ENCODE measurements at places on chromosomes 3 and 15.
A peak's percentile ranks its signal among the peaks of the same experiment; 100 is the strongest.

- DNase-seq: peak; percentile 85
These were observed 626 bp upstream of the PTPRG start for GRCh38 chr3:61560517-61561373.

GRCh38 chr3:13174803-13175135, 101.5 kb upstream of the IQSEC1 start:
- no peak for DNase-seq

GRCh38 chr3:122349171-122349570, 24.1 kb downstream of the CSTA start:
- no peak for DNase-seq

GRCh38 chr3:161508852-161509477, 12.4 kb downstream of the OTOL1 start:
- DNase-seq: no peak

DNA sequence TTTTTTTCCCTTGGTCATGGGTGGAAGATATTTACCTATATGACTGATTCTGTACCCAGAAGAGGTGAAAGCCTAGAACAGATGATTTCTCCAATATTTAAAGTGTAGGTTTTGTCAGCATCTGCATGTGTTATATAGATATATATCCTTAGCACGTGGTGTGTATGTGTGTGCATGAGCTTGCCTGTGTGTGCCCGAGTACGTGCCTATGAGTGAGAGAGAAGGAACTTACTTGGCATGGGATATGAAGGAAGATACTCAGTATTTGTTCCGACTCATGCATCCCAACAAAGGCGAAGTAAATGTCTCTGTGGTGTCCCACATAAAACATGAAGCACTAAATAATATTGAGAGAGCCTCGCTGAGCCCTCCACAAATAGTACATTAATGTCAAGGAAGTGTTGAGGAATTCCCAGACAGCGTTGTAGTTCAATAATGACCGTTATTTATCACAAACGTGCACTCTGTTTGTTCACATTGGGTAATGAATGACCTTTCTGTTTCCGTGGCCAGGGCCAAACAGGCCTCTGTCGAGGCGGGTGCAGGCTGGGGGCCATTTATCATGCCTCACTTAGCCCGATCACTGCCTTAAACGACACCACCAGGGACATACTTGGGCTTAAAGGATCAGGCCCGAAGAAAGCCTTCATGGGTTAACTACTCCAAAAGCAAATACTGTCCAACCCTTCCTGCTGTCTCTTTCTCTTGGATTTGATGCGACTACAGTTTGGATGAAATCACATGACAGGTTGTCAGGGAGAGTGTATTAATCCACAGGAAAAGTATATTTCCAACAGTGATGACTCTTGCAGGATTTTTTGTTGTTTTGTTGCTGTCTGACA, 267.7 kb downstream of the PTPRG start:
- DNase-seq: no peak

DNA sequence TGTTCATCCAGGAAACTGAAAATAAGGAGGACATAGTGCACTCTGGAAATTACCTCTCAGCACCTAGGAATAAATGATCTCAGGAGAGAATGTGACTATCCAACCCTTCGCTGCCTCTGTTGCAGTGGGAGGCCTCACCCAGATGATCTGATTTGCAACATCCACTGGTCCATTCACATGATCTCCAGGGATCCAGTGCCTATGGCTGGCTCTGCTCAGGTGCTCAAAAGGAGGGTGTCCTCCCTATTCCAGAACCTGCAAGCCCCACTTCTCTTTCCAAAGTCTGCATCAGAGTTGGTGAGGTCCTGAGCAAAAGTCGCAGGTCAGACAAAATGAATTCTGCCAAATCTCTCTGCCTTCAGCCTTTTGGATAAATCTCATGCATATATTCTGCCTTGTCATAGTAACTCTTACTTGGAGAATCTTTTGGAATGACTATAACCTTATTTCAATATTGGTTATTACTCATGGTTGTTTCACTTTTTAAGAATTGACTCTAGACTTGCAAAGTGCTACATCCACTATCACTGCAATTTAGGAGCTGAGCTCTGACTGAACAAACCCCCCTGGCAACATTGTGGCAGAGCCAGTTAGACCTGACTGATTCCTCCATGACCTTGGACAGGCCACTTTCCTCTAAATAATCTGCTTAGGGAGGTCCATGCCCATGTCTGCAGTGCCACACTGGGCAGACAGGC, 295.1 kb downstream of the EPHB1 start:
- DNase-seq: no peak

- no peak for DNase-seq
These were observed 17.0 kb downstream of the ACAP2 start for GRCh38 chr3:195425849-195426248.

DNA sequence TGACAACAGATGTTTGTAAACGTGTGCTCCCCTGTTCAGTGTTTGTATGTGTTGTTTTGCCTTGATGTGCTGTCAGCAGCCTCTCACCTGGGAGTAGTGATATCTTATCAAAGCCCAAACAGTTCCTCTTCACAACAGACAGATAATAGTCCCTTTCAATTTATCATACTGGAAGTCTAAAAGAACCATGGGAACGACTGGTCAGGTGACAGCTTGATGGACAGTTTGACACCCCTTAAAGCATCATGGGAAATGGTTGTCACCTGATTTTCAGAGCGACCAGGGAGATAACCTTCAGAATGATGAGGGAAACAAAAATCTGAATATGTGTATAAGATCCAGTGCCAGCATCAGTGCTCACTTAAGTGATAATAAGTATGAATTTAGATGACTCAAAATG, 146.3 kb upstream of the SOX2 start:
- DNase-seq: no peak

GRCh38 chr15:92495446-92495845, 101.8 kb downstream of the ST8SIA2 start:
- no peak for DNase-seq

- DNase-seq: peak; percentile 65
These were observed 1.3 kb downstream of the AP2M1 start for GRCh38 chr3:184175981-184176376.

DNA sequence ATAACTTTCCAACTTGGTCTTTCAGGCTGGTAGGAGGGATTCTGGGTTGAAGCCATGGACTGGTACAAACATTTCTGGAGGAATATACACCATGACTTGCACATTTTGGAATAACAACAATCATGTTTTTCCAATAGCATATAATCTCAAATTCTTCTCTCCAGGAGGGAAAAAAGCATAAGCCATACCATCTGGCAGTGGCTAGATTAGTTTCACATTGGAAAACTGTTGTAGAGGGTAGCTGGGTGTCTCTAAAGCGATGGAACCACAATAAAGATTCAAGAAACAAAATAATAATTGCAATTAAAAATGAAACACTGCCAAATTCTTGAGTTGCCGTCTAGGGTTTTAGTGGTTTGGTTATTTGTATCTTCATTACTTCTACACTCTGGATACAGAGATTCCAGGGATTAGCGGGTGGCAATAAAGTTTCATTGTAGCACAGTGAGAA, 278.5 kb upstream of the RASGRP1 start:
- DNase-seq: peak; percentile 81

GRCh38 chr3:23623844-23624243, 181.9 kb upstream of the UBE2E1 start:
- DNase-seq: peak; percentile 19

GRCh38 chr15:25700916-25701315, 162.2 kb downstream of the ATP10A start:
- no peak for DNase-seq

DNA sequence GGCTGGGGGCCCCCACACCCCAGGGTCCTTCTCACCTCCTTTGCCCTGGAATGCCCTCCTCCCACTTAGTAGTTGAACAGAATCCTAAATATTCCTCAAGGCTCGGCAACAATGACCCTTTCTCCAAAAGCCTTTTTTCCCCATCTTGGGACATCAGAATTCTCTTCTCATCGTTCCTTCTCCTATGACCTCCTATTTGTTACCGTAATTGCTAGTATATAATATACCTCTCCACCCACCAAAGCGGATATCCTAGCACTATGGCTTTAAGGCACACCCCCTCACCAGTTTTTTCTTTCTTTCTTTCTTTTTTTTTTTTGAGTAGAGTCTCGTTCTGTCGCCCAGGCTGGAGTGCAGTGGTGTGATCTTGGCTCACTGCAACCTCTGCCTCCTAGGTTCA, 16.8 kb downstream of the HDAC11 start:
- no peak for DNase-seq

DNA sequence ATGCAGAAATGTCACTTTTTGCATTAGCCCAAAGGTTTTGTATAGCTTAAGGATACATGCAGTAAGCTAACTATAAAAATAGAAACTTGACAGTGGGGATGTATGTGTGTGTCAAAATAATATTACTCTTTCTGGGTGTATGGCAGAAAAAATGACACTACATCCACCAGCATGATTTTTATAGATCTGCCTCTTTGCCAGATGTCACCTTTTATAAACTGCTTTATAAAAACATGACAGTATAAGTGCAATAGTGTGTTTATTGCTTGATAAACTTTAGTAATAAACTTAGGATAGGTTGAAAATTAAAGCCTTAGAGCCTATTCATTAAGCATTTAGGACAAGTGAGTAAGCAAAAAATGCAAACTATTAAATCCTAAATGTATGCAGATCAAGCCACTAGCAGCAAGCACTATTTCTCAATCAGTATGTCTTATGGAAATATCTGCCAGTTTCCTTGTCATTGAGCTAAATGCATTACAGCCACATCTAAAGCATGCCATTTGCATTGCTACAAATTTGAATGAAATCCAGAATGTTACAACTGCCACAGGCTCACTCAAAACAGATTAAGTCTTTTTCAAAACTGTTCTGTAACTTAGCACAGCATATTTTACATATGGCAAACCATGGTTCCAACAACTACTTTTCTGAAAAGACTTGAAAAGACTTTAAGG, 935.0 kb downstream of the FHIT start:
- peak; percentile 85 for DNase-seq

DNA sequence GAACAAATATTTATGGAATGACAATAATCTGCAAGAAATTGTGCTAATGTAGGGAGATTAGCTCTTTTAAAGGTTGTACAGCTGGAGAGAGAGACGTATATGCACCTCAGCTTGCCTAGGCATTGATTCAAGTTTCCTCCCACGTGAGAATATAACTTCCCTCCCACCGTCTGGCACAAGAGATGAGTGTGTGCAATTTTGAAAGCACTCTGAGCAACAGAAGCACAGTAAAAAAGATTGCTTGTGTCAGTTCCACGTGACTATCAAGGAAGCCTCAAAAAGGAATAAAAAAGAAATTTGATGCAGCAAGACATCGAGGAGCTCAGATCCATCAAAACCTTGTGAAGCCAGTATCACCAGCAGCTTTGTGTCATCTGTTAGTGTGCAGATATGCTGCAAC, 435.3 kb downstream of the TUSC7 start:
- DNase-seq: peak; percentile 40

GRCh38 chr15:68525815-68526214, 53.0 kb upstream of the CORO2B start:
- no peak for DNase-seq

GRCh38 chr3:175093748-175094147, 234.6 kb downstream of the NAALADL2 start:
- no peak for DNase-seq

DNA sequence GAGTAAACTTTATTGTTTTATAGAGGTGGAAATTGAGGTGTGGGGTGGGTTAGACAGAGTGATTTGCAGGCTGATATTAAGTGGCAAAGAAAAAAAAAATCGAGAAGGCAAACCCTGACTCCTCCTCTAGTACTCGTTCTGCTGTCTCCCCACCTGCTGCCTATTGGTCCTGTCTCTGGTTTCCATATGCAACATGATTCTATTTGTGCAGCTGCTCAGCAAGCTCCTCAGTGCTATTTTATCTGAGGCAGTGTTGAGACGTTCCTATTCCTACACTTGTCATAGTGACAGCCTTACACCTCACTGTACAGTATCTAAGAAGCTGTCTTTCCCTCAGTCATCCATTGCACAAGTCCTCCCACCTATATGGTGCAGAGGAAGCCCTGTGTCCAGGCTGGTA, 45.1 kb downstream of the RSL24D1 start:
- no peak for DNase-seq

DNA sequence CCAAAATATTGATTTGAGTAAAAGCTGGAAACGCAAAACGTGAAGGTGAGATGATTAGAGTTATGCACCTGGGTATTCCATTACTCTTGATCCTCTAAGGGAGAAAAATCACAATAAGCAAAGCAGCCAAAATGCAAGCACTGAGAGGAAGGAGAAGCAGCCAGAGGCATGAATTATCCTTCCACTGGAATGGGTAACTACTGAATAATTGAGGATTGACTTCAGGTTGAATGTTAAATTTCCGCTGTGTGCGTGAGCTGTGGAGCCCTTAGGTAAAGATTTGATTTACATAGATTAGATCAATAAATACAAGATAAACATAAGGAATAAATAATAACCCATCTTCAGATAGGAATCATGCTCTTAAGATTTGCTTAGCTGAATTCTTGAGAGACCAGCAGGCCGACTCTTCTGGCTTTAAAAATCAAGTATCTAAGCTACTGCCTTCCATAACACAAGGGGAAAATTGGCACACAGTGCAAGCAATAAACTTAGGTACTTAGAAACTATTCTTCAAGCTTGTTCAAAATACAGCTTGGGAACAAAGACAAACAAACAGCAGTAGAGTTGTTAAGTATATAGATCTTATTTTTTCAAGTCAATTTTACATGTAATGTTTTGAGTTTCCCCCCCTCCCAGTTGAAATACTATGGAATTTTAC, 1459.5 kb downstream of the ZPLD1 start:
- DNase-seq: no peak

DNA sequence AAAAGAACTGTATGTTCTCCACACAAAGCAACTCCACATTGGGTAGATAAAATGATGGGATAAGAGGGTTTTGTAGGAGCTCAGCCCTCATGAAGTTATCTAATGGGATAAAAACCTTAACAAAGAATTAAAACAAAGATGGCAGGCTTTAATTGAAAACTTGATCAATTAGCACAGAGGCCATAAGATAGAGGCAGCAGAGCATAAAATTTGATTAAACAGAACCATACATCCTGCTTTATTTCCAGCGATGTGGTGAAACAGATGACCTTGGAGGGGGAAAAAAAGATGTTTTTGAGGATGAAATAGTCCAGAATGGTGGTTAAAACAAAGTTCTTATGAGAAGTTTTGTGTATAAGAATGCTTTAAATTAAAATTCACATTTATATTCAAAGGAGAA, 130.9 kb upstream of the ALCAM start:
- DNase-seq: no peak

DNA sequence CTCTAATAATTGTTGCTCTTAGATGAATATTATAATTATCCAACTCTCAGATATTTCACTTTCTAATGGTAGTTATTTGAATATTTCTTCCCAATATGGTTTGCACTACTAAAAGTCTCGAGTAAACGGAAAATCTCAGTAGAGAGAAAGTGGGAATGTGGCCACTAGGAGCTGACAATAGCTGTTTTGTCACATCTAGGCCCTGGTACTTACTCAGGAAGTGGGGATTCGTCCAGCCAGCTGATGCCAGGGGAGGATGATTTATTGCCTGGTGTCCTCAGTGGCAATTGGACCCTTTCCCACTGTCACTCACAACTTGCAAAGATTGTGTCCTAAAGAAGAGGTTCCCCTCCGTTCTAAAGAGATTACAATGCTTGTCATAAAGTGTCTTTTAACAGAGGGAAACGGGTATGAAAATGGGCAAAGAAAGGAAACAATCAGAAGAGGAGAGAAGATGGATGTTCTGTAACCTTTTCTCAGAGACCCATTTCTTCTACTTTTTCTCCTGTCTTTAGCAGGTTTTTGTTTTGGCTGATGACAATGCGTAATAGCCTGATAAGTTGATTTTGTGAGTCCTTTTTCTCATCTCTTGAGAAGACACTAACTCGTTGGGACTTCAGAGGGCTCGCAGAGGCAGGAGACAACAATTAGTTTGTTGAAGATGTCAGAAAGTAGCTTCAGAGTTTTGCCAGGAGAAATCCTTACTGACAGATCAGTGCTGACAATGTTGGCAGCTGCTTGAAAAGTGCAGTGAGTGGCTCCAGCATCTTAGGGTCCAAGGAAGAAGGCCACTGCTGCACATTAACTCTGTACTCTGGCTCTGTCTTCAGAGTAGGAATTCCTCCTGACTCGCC, 320.6 kb downstream of the MECOM start:
- no peak for DNase-seq
